NCI-H510A treated with DMSO at 0.1 percent for 48 hours (cell line): ENCODE measurements at places on chromosomes 2 and 18.

- no peak for DNase-seq
Measured at GRCh38 chr2:232375164-232375563, 3.4 kb upstream of the ALPP start.

DNA sequence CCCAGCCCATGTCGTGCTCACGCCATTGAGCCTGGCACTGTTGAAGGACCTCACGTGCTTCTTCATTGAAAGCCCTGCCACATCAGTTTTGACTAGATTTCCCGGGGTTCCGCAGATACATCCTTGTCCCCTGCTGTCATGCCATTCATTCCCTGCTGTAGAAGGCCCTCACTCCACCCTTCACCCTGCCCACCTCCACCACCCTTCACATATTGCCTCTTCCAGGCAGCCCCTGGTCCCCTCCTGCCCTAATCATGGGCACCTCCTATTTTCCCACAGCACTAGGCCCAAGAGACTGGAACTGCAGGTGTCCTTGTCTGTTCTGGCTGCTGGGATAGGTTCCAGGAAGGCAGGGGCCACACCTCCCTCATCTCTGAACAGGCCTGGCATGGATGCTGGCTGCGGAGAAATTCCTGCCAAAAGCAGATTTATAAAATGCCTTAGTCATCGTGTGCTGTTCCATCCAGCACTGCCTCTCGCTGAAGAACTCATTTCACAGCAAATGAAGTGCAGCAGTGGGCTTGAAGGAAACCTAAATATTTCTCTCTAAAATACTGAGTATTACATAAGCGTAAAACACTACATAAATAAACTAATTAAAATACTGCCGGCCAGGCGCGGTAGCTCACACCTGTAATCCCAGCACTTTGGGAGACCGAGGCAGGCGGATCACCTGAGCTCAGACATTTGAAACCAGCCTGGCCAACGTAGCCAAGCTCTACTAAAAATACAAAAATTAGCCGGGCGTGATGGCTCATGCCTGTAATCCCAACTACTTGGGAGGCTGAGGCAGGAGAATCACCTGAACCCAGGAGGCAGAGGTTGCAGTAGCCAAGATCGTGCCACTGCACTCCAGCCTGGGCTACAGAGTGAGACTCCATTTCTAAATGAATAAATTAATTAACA lies 38.4 kb downstream of the EIF4E2 start:
- no peak for DNase-seq

GRCh38 chr2:174246944-174247381 lies 1.4 kb downstream of the OLA1 start:
- DNase-seq, result no peak

- no peak for DNase-seq
Measured at GRCh38 chr18:76139844-76140243, 355.2 kb downstream of the ZNF516 start.

DNA sequence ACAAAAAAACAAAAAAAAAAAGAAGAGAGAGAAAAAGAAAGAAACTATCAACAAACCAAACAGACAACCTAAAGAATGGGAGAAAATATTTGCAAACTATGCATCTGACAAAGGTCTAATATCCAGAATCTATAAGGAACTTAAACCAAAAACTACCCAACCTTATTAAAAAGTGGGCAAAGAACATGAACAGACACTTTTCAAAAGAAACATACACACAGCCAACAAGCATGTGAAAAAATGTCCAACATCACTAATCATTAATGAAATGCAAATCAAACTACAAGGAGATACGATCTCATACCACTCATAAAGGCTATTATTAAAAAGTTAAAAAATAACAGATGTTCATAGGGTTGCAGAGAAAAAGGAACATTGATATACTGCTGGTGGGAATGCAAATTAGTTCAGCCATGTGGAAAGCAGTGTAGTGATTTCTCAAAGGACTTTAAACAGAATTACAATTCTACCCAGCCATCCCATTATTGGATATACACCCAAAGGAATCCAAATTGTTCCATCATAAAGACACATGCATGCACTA lies 7.2 kb upstream of the POLE4 start:
- DNase-seq, result no peak

- DNase-seq, result peak; percentile 67
Measured at GRCh38 chr2:176088048-176088936, 4.2 kb upstream of the HOXD13 start.

DNA sequence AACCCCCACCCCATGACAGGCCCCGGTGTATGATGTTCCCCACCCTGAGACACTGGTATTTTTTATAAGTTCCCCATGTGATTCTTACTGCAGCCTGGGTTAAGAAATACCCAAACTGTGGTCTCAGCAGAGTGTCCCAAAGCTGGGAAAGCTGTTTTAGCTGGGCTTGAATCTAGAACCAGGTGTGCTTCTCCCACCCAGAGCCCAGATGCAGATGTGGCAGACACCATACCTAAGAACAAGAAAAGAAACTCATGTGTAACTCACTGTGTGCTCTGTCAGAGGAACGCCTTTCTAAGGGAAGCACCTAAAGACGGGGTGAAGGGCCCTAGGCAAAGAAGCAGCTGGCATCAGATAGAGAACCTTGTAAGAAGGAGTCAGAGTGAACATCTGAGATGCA lies 23.9 kb downstream of the DOK1 start:
- DNase-seq, result no peak

GRCh38 chr2:12821656-12822055 lies 104.9 kb downstream of the TRIB2 start:
- no peak for DNase-seq

DNA sequence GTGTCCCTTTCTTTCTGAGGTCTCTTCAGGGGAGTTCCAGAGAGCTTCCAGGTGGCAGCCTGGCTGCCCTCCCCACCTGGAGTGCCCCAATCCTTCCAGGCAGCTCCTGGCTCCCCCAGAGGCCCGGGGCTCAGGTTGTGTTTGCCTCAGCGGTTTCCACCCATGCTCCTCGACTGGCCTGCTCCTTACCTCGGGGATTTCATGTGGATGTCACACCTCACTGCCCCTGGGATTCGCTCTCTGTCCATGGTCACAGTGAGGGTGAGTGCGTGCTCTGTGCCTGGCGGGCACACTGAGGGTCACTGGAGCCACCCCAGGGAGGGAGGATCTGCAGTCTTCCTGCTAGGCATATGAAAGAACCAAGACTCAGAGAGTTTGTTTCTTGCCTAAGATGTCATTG lies 2.1 kb upstream of the TOGARAM2 start:
- DNase-seq, result no peak

DNA sequence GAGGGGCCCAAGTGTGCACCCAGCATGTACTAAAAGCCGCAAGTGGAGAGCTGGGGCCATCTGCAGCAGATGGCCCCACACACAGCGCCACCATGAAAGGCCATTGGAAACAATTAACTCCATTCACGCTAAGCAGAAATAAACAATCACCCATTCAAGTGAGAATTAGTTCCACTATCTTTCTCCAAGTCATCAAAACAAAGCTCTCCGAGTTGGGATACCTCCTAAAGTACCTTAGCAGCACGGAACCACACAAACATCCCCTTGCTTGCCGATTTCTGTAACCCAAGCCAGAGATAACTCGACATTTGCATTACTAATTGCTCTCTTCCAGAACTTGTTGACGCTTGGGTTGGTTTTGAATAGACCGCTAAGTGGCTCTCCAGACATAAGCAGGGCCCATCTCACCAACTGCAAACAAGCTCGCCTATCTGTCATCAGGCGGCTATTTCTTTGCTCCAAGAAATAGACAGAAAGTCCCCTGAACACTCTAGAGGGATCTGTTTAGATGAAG lies 840.6 kb upstream of the SALL3 start:
- peak; percentile 99 for DNase-seq

DNA sequence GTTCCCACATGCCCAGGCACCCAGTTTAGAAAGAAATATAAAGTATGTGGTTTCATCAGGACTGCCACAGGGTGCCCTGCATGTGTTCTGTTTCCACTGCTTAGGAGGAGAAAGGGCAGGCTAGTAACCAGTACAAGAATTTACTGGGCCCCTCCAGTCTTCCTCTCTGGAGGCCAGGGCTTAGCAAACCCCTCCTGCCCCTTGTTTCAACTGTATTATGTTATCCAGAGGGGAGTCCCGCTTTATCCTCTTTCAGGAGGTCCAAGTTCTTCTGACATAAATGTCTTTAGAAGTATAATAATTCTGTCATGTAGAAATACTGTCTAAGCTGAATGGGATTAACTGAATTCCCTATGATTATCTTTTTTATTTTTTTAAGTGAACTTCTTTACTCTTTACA lies 132.1 kb downstream of the WDSUB1 start:
- DNase-seq, result no peak

DNA sequence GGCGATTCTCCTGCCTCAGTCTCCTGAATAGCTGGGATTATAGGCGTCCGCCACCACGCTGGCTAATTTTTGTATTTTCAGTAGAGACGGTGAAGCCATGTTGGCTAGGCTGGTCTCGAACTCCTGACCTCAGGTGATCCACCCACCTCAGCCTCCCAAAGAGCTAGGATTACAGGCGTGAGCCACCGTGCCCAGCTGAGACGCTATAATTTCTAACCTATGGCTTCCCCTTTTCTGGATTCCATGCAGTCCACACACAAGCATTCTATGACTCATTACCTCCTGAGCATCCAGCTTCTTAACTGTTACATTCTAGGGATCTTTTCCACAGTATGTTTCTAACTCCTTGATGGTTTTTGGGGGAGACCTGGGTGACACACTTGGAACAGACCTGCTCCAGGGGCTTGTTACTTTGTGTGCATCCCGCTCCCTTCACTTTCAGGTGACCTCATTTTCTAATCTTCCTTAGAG lies 11.8 kb upstream of the KCMF1 start:
- DNase-seq, result no peak
